Mesenteric fat pad (tissue), 1 donor: ENCODE measurements at places on chromosomes 1 and 21. TPM values are rescaled to one million over a fixed set of nuclear protein-coding genes. Genes with fewer than 3 reads are reported as not detected.

Gene DHX9
- total RNA-seq = 111 TPM

Gene PADI2
- 4.0 TPM for total RNA-seq

Gene CELA3B
- 0.90 TPM for total RNA-seq

Gene MYOG
- total RNA-seq = not detected

Gene CADM3
- 6.5 TPM for total RNA-seq

Gene TDRD10
- total RNA-seq = 7.2 TPM

Gene LAPTM5
- 251 TPM for total RNA-seq

Gene PLA2G2F
- not detected for total RNA-seq

Gene YBX1
- total RNA-seq = 677 TPM

Gene KRTAP21-2
- total RNA-seq = not detected

Gene HUNK
- 0.55 TPM for total RNA-seq

Gene CD244
- 0.39 TPM for total RNA-seq

Gene KRTAP26-1
- total RNA-seq = not detected

Gene S100A6
- 1,184 TPM for total RNA-seq

Gene CAMK1G
- total RNA-seq = not detected

Gene RNU1-4
- total RNA-seq = 6,165 TPM

Gene AVPR1B
- total RNA-seq = not detected

Gene HIVEP3
- total RNA-seq = 19.9 TPM

Gene AKR1A1
- total RNA-seq = 132 TPM

Gene NBPF10
- 3.4 TPM for total RNA-seq

Gene AMY2B
- total RNA-seq = 15.8 TPM

Gene DLGAP3
- 0.51 TPM for total RNA-seq

Gene ST6GALNAC5
- total RNA-seq = 0.58 TPM

Gene CC2D1B
- total RNA-seq = 32.9 TPM

Gene CLCA4
- total RNA-seq = not detected

Gene TEX50
- not detected for total RNA-seq

Gene HES3
- total RNA-seq = not detected

Gene NID1
- 238 TPM for total RNA-seq

Gene SNAP47
- 18.8 TPM for total RNA-seq

Gene HRNR
- total RNA-seq = not detected

Gene PLEKHN1
- 0.39 TPM for total RNA-seq

Gene SV2A
- total RNA-seq = 2.0 TPM

Gene SLC30A2
- not detected for total RNA-seq

Gene ADORA1
- total RNA-seq = 2.7 TPM

Gene PGBD5
- total RNA-seq = 1.4 TPM

Gene TMEM61
- total RNA-seq = not detected

Gene MYOM3
- 0.42 TPM for total RNA-seq
